ENCODE measurements at places on chromosomes 12 and 14.

- DNase-seq: no peak
These were observed 151.9 kb upstream of the CPM start for GRCh38 chr12:69084816-69085378.

- no peak for DNase-seq
These were observed 2.1 kb upstream of the USP44 start for GRCh38 chr12:95553197-95553943.

GRCh38 chr12:78916845-78917480 lies 52.4 kb downstream of the SYT1 start:
- no peak for DNase-seq

DNA sequence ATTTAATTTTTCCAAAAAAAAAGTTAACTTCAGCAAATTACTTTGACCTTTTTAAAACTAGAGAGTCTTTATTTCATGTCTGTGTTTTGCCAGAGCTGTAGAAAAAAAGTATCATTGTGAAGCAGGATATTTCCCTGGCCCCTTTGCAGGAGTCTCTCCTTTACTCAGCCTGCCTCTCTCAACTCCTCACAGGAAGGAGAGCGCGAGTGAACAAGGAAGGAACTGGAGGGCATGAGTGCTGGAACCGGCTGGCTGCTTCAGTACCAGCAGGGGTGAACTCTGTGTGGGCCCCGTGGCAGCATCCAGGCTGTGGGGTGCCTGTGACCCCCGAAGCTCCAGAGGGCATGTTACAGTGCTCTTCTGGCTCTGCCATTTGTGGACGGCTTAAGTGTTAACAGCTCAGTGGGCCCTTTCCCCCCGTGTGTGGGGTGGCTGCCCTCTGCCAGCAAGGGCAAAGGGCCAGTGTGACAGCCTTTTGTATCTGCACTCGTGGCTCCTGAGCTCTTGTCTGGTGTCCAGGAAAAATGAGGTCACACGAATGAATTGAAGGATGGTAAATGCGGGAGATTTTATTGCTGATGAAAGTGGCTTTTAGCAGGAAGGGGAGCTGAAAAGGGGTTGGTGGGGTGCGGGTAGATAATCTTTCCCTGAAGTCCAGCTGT lies 76.6 kb upstream of the KCNH3 start:
- DNase-seq: no peak
